Dorsolateral prefrontal cortex (tissue), 122 donors: ENCODE measurements at places on chromosomes 12 and 14. TPM values are rescaled to one million over a fixed set of nuclear protein-coding genes. Genes with fewer than 3 reads are reported as not detected.

The RNF31 gene
- total RNA-seq, result 53.4 TPM

DNA sequence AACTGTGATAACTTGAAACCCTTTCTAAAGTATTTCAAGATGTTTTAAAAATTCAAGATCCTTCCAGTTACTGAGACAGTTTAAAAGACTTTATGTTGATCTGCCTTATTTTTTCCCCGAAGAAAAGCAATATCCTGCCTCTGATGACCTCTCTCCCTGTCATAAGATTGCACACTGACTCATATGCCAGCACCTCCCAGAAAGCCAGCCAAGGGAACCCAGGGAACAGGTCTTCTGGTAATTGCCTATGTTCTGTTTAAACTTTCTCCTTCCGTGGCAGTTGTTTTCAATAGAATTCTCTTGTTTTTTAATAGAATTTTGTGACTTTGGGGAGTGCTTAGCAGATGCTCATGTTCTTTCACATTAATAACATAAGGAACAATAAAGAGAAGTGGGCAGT, 300.2 kb upstream of the PRKD1 start:
- no peak for DNase-seq

DNA sequence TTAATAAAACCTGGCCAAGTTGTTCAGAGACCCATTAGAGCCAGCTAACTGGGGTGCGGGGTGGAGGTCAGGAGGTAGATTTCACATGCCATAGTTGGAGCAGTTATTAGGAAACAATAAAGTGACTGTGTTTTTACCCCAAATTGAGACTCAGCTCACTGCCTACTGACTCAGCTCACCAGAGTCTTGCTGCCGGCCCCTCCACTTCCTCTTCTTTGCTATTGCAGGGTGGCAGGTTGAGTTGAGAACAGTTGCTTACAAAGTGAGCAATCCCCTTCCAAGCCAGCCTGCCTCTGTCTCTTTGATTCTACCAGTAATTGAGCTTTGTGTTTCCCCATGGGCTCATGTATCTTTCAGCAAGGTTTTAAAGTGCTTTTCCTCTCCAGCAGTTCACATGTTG, 12.9 kb downstream of the ST8SIA1 start:
- DNase-seq, result no peak

- no peak for DNase-seq
Observed at GRCh38 chr14:53619691-53620231, 336.9 kb downstream of the BMP4 start.

- DNase-seq, result no peak
Observed at GRCh38 chr12:96083020-96083719, 47.8 kb upstream of the LTA4H start.
